ENCODE measurements at places on chromosomes 12 and 14.

DNA sequence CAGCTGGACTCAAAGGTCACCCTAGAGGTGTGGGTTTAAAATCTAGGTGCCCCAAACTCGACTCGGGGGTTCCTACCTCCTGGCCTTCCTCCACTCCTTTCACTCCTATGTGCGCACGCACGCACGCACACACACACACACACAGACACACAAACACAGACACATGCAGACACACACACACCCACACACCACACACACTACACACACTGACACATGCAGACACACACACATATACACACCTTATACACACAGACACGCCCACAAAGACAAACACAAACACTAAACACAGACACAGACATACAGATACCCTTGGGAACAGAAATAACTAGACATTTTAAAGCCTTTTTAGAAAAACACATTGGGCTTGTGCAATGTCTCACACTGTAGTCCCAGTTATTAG, 31.8 kb downstream of the GSC start:
- no peak for DNase-seq

GRCh38 chr12:89648211-89648930, 60.3 kb downstream of the ATP2B1 start:
- no peak for DNase-seq

GRCh38 chr12:8038659-8039114, 6.2 kb downstream of the FOXJ2 start:
- DNase-seq: peak; percentile 63

GRCh38 chr12:3364661-3365462, 126.1 kb upstream of the PRMT8 start:
- DNase-seq: no peak

GRCh38 chr14:83101846-83102245, 1568.2 kb upstream of the SEL1L start:
- DNase-seq: no peak

- no peak for DNase-seq
These were observed 25.7 kb downstream of the GSTZ1 start for GRCh38 chr14:77346495-77346894.

- DNase-seq: no peak
These were observed 1182.7 kb downstream of the AACS start for GRCh38 chr12:126247936-126248335.

DNA sequence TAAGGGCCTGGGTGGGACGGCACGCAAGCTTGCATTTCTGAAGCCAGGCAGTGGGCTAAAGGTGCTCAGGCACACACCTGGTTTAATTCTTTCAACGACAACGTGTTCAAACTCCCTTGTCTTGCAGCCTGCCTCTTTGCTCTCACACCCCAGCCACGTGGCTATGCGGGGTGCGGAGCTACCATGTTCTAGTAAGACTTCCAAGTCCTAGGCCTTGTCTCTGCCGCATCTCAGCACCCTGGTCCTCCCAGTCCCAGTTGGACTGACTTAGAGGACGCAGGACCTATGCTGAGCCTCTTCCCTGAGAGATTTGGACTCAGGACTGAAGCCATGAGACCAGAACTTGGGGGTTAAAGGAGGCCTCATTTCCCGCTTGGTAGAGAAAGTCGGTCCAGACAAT, 62.2 kb downstream of the CLMN start:
- no peak for DNase-seq

GRCh38 chr12:114136631-114137030, 170.5 kb upstream of the RBM19 start:
- DNase-seq: no peak

DNA sequence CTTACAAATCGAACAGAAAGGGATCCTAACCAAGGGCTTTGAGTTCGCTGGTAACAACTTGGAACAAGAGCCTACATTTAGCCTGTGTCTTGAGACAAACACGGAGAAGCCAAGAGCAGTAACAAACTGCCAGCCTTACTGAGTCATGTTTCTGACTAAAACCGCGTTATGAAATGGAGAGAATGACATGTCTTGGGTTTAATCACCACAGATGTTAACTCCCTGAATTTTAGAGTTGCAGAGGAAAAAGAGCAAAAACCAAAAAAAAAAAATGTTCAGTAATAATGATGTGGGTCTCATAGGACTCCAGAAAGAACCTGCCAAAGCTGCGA, 1.0 kb downstream of the BLTP3B start:
- no peak for DNase-seq

DNA sequence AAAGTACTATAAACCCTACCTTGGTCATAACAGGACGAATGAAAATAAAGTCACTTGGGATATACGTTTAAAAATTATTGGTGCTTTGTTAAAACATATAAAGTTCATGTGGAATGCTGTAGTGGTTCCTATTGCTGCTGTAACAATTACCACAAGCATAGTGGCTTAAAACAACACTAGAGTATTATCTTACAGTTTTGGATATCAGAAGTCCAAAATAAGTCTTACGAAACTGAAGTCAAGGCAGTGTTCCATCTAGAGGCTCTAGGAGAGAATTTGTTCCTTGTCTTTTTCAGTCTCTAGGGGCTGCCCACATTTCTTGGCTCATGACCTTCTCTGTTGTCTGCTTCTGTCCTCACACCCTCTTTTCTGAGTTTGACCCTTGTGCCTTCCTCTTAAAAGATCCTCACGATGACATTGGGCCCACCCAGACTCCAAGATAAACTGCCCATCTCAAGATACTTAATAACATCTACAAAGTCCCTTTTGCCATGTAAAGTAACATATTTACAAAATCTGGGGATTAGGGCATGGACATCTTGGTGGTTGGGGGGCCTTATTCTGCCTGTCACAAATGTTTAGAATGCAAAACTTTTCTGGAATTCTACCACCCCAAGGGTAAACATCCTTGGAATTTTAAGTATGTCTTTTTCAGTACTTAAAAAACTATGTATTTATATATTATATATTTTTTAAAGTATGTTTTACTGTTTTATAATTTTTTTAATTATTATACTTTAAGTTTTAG, 178.1 kb downstream of the ETNK1 start:
- no peak for DNase-seq

DNA sequence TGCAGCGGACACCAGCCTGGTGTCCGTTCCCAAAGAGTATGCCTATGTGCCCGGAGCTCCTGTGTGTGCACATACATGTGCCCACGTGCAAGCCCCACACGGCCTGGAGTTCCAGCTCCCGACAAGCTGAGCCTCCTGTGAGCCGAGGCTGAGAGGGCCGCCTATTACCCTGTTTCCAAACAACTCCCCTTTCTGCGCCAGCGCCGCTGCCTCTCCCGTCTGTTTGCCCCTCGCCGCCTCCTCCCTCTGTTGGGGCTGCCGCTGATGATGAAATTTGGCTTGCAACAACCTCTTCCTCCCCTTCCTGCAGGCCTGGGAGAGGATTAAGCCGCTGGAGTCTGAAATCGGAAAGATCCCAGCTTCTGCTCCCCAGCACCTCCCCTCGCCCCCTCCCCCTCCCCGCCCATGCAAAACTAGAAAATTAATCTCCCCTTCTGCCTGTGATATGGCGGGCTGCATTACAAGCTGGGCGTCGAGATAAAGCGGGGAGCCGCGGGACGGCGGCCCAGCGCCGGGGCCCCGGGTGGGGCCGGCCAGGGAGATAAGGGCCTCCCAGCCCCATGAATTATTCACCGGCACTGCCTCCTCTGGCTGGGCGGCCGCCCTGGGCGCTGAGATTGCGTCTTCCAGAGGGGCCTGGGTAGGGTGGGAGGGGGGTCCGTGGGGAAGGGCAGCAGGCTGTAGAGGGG, 6.8 kb upstream of the ASIC1 start:
- no peak for DNase-seq

DNA sequence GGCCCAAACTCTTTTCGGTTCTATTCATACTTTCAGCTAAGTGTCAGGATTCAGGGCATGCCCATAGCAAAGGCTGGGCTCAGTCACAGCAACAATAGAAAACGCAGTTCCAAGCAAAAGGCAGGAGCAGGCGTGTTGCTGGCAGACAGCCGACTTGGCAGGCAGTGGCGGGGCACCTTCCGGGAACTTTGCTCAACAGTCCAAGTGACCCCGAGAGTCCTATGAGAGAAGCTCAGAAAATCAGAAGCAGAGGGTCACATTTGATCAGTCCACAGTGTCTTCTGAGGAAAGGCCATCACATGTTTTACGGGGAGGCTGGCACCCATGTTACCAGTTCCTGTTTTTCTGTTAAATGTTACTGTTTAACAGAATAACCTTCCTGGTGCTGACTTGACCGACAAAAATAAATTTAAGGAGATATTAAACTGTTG, 115.0 kb downstream of the DACT1 start:
- DNase-seq: peak; percentile 93

DNA sequence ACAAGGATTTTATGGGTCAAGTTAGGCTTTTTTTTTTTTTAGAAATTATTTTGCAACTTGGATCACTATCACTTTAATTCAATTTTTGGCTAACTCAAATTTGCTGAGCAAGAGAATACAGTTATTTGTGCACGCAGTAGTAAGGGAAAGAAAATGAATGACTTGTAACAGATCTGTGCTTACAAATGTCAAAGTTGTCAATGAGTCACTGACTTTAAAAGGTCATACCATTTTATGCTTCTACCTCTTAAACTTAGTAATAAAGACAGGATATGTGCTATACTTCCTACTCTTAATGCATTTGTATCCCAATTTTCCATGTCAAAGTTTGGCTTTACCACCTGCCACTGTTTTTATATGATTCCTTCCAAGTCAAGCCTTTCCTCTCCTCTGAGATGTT, 131.1 kb upstream of the FBXO33 start:
- DNase-seq: no peak

DNA sequence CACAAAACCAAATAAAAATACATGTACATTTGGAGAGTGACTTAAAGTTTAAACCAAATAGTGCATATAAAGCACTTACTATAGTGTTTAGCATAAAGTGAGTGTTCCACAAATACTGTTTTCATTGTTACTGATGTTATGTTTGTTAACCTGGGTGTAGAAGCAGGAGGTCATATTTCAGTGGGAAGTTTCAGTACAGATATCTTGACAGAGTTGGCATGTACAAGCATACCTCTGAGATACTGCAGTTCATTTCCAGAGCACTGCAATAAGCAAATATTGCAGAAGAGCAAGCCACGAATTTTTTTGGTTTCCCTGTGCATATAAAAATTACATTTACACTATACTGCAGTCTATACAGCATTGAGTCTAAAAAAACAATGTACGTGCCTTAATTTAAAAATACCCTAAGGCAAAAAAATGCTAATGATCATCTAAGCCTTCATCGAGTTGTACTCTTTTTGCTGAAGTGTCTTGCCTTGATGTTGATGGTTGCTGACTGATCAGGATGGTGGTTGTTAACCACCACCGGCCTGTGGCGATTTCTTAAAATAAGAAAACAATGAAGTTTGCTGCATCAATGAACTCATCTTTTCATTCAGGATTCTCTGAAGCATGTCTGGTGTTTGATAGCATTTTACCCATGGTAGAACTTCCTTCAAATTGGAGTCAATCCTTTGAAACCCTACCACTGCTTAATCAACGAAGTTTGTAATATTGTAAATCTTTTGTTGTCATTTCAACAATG, 361.1 kb upstream of the RPL10L start:
- DNase-seq: no peak

Data from mucosa of gallbladder (tissue), 1 donor.